NCI-H524 (cell line): ENCODE measurements at places on chromosomes 3 and 15.

- DNase-seq: no peak
Measured at GRCh38 chr15:69467636-69468035, 15.0 kb downstream of the RPLP1 start.

DNA sequence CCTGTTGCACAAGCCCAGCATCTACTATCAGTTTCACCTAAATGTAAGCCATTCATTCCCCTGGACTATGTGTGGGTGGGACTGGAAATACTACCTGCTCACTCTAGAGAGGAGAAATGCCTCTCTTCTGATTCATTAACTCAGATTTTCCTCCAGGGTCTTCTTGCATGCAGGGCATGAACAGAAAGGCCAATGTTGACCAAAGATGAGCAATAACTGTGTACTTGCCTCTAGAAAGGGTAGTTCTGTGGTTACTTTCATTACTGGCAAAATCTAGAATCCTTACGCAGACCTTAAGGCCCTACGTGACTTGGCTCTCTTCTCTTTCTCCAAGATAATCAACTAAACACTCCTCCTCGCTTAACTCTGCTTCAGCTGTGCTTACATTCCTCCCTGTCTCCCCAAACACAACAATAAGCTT lies 81.4 kb upstream of the PSMD6 start:
- no peak for DNase-seq

- DNase-seq: peak; percentile 83
Measured at GRCh38 chr3:78857494-78858111, 910.2 kb downstream of the ROBO1 start.

DNA sequence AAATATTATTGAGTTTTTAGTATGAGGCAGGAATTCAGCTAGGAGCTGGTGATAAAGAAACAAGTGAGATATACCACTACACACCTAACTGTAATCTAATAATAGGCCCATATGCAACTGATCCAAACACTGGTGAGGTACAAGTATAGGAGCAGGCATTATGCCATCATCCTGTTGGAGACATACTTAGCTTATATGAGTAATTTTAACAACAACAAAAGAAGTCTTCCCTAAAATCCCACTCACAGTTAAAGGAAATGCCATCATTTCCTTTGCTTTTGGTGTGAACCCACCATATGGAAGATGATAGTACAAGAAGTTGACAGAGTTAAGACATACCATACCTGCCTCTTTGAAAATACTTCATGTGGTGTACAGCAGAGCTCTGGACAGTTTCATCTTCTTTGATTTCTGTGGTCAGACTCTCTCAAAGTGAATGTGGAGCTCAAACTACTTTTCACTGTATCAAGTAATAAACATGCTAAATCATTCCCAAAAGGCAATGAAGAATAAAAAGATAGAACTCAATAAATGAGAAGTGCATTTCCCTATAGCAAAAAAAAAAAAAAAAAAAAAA lies 85.5 kb downstream of the CD200R1L start:
- no peak for DNase-seq

- DNase-seq: no peak
Measured at GRCh38 chr3:73503781-73504180, 121.0 kb downstream of the PDZRN3 start.

- no peak for DNase-seq
Measured at GRCh38 chr15:25664761-25665160, 198.4 kb downstream of the ATP10A start.

DNA sequence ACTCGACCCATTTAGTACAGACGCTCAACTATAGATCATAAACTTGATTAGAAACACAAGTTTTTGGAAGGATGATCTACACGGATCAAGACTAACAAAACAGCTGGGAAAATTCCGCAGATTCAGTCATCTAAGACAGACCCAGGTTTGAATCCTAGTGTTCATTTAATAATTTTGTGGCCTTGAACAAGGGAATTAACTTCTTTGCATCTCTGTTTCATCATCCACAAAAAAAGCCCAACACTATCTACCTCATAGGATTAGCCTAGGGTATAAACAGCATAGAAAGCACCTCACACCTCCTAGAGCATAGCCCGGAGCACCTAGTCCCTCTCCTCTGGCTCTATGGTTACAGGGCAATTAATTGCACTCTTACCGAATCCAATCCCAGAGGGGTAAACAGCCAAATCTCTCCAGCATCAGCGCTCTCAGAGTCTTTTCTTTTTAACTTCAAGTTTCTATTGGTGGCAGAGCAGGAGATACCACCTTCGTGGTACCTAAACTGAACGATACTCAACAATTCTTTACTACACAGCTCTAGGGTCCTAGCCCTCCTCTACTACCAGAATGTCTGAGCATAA lies 3.5 kb downstream of the TBL1XR1 start:
- DNase-seq: no peak

- no peak for DNase-seq
Measured at GRCh38 chr15:72698938-72699337, 12.9 kb downstream of the BBS4 start.

DNA sequence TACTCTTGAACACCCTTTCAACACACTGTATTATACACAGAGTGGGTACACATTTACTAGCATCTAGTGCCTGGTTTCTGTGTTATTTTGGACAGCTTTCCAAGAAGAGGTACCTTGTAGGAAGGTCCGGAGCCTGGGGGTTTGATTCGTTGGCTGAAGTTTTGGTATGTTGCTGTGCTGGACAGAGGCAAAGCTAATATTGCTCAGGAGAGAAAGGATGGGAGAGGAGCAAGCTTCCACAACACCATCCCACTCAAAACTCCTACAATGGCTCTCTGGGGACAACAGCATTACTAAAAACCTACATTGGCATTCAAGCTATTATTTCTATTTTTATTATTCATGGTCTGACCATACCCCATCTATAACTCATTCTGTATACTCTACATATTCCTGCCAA lies 1.1 kb upstream of the LYSMD2 start:
- DNase-seq: no peak

- no peak for DNase-seq
Measured at GRCh38 chr3:49607105-49607591, 52.9 kb downstream of the BSN start.

- no peak for DNase-seq
Measured at GRCh38 chr15:36029606-36030210, 483.7 kb upstream of the DPH6 start.

DNA sequence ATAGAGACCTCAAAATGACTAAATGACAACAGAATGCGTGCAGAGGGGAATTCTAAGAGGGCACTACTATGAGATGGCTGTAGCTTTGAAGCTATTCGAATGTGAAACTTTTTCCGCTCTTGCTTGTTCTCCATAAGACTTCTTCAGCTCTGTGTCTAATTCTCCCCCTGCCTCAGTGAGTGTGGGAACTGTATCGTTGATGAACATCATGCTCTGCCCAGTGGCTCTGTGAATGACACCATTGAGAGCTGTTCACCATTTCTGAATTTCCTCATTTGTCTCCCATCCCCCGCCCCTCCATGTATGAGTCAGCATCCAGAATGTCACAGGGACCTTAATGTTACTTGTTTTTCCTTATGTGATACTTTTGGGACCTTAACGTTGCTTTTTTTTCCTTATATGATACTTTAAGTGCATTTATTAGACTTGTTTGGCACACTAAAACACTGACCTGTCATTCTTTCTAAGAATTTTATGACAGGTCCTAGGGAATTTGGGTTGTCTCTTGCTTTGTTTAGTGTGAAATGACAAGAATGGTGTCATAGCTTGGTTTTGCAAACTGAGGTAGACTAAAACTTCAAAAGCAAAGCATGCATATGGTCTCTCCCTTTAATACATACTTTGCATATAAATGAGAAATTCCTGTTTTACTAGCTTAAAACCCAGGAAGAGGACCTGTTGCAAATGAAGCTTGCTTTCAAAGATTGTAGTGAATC lies 99.6 kb downstream of the FNDC3B start:
- DNase-seq: no peak

DNA sequence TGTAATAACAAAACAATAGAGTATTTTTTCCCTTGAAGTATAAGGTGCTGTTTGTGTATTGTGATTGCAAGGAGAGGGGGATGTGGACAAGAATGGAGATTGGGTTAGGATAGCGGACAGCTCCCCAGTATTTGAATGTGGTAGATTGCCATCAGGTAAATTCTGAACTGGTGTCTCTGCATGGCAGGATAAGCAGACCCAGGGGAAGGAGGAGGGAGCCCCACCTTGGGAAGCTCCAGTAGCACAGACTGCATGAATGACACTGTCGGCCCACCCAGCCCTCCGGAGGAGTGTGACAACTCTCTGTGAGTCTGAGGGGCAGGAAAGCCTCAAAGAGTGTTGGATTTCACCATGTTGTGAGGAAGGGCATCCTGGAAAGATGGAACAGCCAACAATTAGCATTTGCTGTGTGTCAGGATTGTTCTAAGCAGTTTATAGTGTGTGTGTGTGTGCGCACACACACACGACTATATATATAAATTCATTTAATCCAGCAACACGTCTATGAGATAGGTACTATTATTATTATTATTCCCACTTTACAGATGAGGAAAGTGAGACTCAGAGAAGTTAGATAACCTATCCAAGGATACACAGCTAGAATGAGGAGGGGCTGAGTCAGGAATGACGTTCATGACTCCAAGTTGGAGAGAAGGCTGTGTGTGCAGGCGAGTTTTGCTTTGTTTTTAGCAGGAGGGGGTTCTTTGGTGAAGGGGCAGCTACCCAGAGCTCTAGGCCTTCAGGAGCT lies 63.4 kb upstream of the LCTL start:
- no peak for DNase-seq

DNA sequence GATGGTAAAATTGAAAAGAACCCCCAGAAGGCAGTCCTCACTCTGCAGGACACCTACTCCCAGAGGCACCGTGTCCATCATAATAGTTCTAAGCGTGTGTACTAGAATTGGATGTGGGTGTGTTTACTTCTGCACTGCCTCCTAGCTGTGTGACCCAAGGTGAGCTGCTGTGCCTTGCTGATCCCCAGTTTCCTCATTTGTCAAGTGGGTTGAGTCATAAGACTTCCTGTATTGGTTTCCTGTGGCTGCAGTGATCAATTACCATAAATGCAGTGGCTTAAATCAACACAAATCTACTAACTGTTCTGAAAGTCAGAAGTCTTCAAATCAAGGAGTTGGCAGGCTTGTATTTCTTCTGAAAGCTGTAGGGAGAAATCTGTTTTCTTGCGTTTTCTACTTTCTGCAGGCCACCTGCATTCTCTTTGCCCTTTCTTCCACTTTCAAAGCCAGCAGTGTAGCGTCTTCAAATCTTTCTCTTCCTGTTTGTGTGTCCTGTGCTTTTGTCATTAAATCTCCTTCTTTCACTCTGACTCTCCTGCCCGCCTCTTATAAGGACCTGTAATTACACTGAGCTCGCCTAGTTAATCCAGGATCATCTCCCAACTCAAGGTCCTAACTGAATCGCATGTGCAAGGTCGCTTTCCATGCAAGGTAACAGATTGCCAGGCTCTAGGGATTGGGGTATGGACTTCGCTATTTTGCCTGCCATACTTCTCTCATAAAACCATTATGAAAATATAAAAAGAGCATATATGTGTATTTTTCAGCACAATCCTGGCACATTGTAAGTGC lies 59.0 kb downstream of the RORA start:
- DNase-seq: peak; percentile 87

DNA sequence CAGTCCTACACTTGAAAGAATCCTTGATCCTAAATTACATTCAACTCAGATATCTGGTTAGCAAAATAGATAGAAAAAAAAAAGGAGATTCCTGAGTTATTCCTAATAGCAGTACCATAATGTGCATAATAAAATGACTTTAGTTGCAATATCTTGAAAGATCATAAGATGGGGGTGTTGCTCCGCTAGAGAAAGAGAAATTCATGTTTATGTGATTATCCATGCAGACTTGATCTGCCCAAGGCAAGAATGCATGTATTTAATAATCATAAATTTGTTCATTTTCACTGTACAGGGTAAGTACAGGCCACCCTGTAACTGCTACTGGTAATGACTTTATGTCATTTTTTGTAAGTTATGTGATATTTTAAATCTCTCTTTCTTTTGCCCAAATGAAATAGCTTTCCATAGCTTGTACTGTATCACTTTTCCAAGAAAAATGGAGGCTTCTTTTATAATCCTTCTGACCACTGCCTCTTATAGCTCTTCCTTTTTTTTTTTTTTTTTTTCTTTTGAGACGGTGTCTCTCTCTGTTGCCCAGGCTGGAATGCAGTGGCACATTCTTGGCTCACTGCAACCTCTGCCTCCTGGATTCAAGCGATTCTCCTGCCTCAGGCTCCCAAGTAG lies 84.6 kb downstream of the HCN4 start:
- no peak for DNase-seq

DNA sequence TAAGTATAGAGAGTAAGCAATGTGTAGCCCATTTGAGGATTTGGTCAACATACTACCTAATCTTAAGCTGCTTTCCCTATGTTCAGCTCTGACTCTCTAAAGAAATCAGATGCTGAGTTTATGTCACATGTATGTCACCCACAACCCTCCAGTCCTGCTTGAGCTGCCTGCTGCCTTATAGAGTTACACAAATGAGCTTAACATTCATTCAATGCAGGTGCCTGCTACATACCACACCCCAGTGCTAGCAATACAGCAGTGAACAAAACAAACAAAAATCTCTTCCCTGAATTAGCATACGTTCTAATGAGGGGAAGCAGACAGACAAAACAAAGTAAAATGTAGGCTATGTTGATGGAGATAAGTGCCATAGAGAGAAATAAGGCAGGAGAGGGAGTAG lies 93.0 kb downstream of the HHLA2 start:
- no peak for DNase-seq

- no peak for DNase-seq
Measured at GRCh38 chr3:27326202-27326601, 43.0 kb downstream of the NEK10 start.

- DNase-seq: no peak
Measured at GRCh38 chr3:55158345-55158744, 230.5 kb upstream of the LRTM1 start.

GRCh38 chr15:95565016-95565600 lies 765.4 kb upstream of the NR2F2 start:
- DNase-seq: peak; percentile 54

DNA sequence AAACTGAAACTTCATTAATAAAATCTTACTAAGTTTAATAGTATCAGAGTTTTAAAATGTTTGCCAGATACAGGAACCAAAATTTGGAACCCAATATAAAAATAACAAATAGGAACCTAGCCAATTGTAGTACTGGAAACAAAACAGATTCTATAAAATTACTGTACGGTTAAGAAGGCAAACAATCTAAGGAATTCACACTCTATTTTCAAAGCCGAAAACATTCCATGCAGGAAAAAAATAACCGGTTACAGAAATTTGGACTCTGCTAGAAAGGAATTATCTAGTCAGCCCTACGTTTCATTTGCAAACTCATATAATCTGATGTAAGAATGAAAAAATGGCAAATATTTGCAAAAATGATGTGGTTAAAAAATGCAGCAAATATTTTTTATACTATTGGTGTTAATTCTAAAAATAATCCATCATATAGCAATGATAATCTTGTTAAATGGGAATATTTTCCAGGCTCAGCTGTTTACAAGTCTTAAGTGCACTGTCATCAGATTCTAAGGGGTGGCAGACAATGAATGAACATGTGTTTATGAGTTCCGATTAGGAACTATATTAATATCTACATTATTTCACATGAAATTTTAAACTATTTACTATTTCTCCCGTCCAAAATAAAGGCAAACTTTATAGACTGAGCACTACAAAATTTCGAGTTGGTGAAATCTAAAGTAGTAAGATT lies 58.1 kb downstream of the DCBLD2 start:
- no peak for DNase-seq
